ENCODE measurements at places on chromosomes 3 and 15.

GRCh38 chr15:35491999-35492398 is 54.0 kb downstream of the DPH6 start:
- no peak overlapping the region for H3K27ac ChIP-seq
- peaks cover 7% of the 10 kb centered on the region for H3K36me3 ChIP-seq
- no peak for DNase-seq
- no peaks in the 10 kb centered on the region for H3K27me3 ChIP-seq
- no peak overlapping the region for H3K4me3 ChIP-seq

DNA sequence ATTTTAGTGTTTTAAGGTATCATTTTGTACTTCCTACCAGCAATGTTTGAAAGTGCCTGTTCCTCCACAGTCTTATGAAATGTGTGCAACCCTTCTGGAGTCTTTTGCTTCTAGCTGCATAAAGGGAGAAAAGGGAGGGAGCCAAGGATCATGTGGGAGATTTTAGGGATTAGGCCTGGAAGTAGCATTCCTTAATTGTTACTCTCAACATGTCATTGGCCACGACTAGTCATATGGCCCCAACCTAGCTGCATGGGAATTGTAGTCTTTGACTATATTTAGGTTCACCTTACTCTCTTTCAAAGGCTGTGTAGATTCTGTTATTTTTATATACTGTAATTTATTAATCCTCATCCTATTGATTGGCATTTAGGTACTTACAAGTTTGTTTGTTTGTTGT is 14.9 kb downstream of the CRTAP start:
- no peak overlapping the region for H3K27ac ChIP-seq
- H3K36me3 ChIP-seq = peaks cover 26% of the 10 kb centered on the region
- no peaks in the 10 kb centered on the region for H3K27me3 ChIP-seq
- H3K4me1 ChIP-seq = peaks cover 13% of the 10 kb centered on the region

- no peak overlapping the region for H3K4me3 ChIP-seq
- H3K27me3 ChIP-seq = peaks cover 45% of the 10 kb centered on the region
- DNase-seq = peak; percentile 83
- no peaks in the 10 kb centered on the region for H3K4me1 ChIP-seq
- H3K27ac ChIP-seq = no peak overlapping the region
These were observed 160.0 kb upstream of the TLE3 start for GRCh38 chr15:70257573-70258248.

- H3K36me3 ChIP-seq = no peaks in the 10 kb centered on the region
- H3K4me1 ChIP-seq = peaks cover 49% of the 10 kb centered on the region
- no peaks in the 10 kb centered on the region for H3K27me3 ChIP-seq
- peak overlapping the region; percentile 78 for H3K27ac ChIP-seq
These were observed 186.1 kb downstream of the FMN1 start for GRCh38 chr15:33008284-33008995.

DNA sequence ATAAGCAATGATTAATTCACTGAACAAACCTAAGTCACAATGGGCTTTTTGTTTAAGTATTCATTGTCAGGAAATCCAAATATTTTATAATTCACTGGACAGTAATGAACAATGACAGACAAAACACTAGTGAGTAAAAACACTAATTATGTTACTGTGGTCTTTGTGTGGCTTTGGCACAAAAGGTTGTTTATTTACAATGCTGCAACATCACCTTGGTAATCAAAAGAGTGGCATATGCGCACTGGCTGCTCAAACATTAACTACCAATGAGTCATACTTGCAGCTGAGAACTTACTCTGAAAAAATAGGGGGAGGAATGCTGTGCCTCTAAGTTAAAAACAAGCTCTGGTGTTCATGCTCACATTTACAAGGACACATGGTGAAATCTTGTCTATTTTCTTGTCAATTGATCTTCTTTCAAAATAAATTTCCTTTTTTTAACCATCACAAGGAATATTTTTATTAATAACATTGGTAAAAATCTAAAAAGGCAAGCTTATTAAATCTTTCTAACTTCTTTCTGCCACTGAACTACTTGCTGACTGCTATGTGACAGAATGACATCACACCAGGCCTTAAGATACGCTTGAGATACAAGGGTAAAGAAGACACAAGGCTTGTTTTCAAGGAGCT is 85.2 kb upstream of the PPIB start:
- H3K4me1 ChIP-seq = peaks cover 54% of the 10 kb centered on the region
- no peaks in the 10 kb centered on the region for H3K36me3 ChIP-seq
- H3K4me3 ChIP-seq = no peak overlapping the region
- no peak for DNase-seq
